Activated naive CD4-positive, alpha-beta T cell (primary cell): ENCODE measurements at places on chromosomes 5 and 9.

GRCh38 chr9:129240581-129241211 lies 62.6 kb upstream of the IER5L start:
- no peak for DNase-seq

- no peak for DNase-seq
These were observed 63.8 kb downstream of the SNCAIP start for GRCh38 chr5:122375801-122376200.

- no peak for DNase-seq
These were observed 414.4 kb downstream of the BRINP1 start for GRCh38 chr9:118954857-118955256.

GRCh38 chr5:3392306-3392939 lies 203.2 kb upstream of the IRX1 start:
- no peak for DNase-seq

DNA sequence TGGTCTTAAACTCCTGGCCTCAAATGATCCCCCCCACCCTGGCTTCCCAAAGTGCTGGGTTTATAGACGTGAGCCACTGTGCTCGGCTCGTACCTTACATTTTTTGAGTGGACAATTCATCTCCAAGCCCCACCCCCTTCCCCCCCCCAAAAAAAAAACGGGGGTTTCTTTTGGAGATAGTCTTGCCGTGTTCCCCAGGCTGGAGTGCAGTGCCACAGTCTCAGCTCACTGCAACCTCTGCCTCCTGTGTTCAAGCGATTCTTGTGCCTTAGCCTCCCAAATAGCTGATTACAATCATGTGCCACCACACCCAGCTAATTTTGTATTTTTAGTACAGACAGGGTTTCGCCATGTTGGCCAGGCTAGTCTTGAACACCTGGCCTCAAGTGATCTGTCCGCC lies 31.3 kb downstream of the ANKHD1 start:
- no peak for DNase-seq

DNA sequence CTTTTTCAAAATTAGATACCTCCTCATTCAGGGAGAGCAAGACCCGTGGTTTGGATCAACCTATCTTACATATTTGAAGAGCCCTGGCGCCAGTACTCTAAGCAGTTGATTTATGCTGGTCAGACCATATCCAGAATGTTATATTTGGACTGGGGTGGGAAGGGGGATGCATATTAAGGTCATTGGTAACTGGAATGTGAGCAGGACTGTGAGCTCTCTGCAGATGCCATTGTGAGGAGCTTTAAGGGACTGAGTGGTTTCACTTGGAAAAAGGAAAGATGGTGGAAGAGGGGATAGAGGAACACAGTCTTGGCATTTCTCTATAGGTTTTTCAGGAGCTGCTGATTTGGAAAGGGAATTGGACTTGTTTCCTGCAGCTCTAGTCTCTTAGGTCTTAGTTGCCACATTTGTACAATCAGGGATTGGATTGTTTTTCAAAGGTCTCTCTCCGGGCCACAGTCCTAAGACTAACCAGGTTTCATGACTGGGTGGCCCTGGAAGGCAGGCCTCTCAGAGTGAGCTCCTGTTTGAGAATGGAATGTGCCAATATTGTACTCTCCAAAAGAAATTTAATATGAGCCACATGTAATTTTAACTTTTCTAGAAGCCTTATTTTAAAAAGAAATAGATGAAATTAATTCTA lies 25.8 kb upstream of the F2R start:
- no peak for DNase-seq

- no peak for DNase-seq
These were observed 2186.5 kb upstream of the ACO1 start for GRCh38 chr9:30197954-30198353.

GRCh38 chr5:179422213-179422855 lies 77.1 kb upstream of the ADAMTS2 start:
- no peak for DNase-seq
